Activated CD8-positive, alpha-beta memory T cell treated with anti-CD3 and anti-CD28 coated beads for 48 hours (primary cell): ENCODE measurements at places on chromosomes 2 and 18.

DNA sequence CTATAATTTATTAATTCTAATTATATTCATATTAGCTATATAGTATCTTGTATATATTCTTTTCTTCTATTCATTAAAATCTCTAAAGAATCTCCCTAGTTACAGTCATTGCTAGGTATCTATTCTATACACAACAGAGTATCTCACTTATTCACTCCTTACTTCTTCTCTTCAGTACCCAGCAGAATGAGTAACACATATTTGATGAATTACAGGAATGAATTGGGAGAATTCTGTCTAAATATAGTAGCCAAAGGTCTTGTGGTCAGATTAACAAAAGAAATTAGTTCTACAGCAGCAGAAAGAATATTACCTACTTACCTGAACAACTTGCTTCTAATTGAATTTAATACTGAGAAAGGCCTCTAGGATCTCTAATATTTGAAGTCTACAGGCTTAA, 758.0 kb upstream of the ZEB2 start:
- DNase-seq = no peak

GRCh38 chr2:144567745-144568144, 47.8 kb upstream of the ZEB2 start:
- DNase-seq = no peak

GRCh38 chr2:776487-776886, 99.3 kb upstream of the TMEM18 start:
- no peak for DNase-seq

GRCh38 chr18:53165770-53166169, 825.8 kb downstream of the DCC start:
- DNase-seq = no peak

DNA sequence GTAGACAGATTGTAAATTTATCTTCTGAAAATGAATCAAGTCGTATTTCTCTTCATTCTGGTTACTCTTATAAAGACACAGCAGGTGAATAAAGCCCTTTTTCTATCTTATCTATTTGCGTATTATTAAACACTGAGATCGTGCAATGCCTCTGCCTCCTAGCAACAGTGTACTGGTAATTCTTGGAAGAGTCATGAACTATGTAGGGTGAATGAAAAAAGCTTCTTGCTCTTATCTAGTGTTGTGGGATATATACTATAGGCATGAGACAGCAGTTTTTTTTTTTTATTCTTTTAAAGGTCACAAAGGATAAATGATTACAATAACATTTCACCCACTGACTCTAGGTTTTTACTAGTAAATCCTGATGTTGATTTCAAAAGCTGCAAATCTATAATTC, 324.2 kb downstream of the PDE11A start:
- no peak for DNase-seq

GRCh38 chr18:43662657-43663056, 385.4 kb upstream of the SYT4 start:
- DNase-seq = no peak

GRCh38 chr18:42339372-42339771, 384.3 kb downstream of the PIK3C3 start:
- DNase-seq = no peak

GRCh38 chr2:70381821-70382220, 80.0 kb upstream of the FAM136A start:
- no peak for DNase-seq

DNA sequence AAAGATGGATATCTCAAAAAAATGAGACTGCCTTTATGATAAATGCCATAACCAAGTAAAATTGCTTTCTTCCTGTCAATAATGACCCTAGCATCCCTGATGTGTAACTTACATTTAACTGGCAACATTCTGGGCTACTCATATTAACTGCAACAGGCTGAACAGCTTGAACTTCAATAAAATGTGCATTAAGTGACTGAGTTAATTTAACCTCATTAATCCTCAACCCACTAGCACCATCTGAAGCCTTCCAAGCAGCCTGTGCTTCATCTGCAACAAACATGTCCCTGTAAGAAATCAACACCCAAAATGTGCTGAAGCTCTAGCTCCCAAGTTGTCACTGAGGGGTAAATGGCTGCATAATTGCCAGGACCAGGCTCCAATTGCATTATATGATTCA, 296.2 kb upstream of the ZC3H15 start:
- no peak for DNase-seq

- DNase-seq = no peak
Observed at GRCh38 chr2:20977520-20978180, 66.2 kb downstream of the APOB start.
